ENCODE measurements at places on chromosomes 7 and 10.

GRCh38 chr7:139029353-139029752, 6.5 kb downstream of the ZC3HAV1L start:
- DNase-seq, result no peak

DNA sequence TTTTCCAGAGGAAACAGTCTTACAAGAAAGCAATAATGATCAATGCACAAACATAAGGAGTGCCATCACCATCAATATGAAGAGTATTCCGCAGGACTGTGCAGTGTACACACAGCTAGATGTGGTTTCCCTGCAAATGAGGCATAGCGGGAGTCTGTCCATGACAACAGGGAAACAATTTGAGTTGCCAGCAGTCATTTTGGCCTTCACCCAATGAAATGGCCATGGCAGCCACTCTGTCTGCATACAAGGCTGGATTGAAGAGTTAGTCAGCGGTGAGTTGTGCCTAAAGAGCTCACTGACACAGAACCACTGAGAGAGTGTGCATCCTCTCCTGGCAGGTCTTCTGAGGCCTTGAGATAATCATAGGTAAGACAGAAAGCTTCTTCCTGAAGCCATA, 303.3 kb downstream of the IPMK start:
- DNase-seq, result no peak

- DNase-seq, result no peak
Observed at GRCh38 chr7:39825401-39825980, 124.6 kb upstream of the CDK13 start.

GRCh38 chr10:22183771-22184461, 33.9 kb downstream of the EBLN1 start:
- no peak for DNase-seq

- no peak for DNase-seq
Observed at GRCh38 chr10:78382772-78383171, 349.1 kb downstream of the RPS24 start.

DNA sequence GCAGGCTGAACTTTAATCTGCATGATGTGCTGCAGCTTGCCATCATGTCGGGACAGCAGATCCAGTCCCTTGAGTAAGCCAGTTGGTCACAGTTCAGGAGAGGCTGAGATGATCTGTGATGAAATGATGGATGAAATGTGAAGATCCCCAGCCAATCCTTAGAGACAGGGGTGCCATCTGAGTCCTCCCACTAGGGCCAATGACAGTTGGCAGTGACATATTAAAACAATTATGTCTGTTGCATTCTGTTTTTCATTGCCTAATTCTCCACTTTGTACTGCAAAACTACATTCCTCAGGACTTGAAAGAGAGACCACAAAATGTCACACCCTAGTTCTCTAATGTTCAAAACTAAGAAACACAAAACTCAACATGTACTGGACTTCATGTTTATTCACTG, 66.3 kb upstream of the CAV2 start:
- DNase-seq, result no peak

GRCh38 chr10:97922022-97922758, 72.5 kb downstream of the GOLGA7B start:
- DNase-seq, result no peak

GRCh38 chr10:86366033-86366901, at the start of gene GRID1:
Gene GRID1, minus strand, starts transcription at chr10:86366795.
- no peak for DNase-seq

DNA sequence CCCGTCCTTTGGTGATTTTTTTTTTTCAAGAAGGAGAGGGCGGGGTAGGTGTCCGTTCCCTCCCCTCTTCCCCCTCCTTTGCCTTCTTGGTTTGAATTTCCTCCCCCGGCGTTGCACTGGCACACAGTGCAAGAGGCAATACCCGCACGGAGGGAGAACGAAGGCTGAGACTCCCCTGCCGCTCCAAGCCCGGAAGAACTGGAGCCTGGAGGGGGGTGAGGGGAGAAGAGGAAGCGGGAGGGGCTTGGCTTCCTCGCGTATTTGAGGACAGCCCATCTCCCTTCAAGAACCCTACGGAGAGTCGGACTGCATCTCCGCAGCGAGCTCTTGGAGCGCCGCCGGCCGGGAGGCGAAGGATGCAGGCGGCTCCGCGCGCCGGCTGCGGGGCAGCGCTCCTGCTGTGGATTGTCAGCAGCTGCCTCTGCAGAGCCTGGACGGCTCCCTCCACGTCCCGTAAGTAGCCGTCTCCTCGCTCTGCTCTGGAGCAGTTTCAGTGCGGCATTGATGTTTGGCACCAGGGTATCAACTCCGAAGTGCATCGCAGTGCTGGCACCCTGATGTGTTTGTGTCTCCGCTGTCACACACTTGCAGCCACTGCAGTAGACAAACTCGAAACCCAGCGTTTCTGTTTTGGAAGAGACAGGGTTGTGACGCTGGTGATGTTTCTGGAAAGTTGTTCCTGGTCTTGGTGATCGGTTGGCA, at the start of gene CNTNAP2:
TSS of gene CNTNAP2 (plus strand) at position 281 of the 702 bp plus-strand sequence. CDS start at position 357, 76 bp downstream.
- DNase-seq, result no peak

GRCh38 chr10:72610466-72610865, 15.4 kb downstream of the MICU1 start:
- DNase-seq, result no peak

GRCh38 chr7:80830584-80831285, 88.1 kb downstream of the SEMA3C start:
- DNase-seq, result no peak

- DNase-seq, result no peak
Observed at GRCh38 chr7:36758879-36759278, 34.6 kb upstream of the AOAH start.

- no peak for DNase-seq
Observed at GRCh38 chr10:120499883-120500282, 42.9 kb downstream of the PLPP4 start.

DNA sequence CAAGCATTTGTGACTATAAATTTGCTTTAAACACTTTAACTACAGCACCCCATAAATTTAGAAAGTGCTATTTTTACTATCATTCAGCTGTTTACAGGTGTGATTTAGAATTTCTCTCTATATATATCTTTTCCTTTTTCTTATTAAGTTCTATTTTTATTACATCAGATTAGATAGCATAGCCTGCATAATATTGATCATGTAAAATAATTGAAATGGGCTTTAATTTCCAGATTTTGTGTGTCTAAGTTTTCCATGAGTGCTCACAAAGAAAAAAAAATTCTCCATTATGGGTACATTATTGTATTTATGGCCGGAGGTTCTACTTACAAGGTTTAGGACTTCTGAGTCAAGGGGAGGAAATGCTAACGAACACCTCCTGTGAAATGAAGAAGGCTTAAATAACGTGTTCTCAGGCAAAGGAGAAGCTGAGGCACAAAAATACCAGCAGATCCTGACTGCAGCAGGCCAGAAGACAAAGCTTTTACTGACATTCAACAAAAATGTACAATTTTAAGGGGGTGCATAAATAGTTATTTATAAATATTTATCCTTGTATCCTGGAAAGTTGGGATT, 114.2 kb downstream of the RNF133 start:
- no peak for DNase-seq

- no peak for DNase-seq
Observed at GRCh38 chr7:108454674-108455550, 1.3 kb downstream of the NRCAM start.

GRCh38 chr10:76970711-76971519, 666.7 kb downstream of the KCNMA1 start:
- no peak for DNase-seq

- no peak for DNase-seq
Observed at GRCh38 chr10:88332503-88333247, 250.4 kb downstream of the RNLS start.

DNA sequence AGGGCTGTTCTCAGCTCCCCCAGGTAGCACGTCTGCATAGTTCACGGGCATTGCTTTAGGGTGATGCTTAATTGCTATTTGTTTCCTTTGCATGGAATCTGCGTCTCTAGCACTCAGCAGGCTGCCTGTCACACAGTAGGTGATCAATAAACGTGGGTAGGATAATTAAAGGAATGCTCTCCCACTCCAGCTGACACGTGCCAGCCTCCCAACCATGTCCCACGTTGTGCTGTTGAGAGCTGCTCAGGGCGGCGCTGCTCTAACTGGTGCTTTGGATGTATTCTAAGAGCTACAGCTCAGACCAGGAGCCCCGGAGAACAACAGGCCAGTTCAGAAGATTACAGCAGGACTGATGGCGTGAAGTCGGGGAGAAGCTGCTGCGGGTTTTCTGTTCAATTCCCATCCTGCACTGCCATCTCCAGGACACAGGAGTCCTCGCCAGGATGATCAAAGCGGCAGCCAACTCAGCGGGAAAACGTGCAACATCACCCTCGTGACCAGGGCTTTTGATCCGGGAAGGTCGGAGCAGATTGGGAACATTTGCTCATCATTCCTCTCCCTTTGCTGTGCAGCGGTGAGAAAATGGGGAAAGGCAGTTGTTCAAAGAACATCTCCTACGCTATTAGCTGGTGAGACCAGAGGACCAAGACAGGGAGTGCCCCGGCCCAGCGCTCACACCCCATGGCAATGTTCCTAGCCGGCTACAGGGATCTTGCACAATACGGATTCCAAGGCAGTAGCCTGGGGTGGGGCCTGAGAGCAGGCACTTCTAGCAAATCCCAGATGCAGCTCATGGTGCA, 50.5 kb upstream of the FOXK1 start:
- DNase-seq, result no peak

DNA sequence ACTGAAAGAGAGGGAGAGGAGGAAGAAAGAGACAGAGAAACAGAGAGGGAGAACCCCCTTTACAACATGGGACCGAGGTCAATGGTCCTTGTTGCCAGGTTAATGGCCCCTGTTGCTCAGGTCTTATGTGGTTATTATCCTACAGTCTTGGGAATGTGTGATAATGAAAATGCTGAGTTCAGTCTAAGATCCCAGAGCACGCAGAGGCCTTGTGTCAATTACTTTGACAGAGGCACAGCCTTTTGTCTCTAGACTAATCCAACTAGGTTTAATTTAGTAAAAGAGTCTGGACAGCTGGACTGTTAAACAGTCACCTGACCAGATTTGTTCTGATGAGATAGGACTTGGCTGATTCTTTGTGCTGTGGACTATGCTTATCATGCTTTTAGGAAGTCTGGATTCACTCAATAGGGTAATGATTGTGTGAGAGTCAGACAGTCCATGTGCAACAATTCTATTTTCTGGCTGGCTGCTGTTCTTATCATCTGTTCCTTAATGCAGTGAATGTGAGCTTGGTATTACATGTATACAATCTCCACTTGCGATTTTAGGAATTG, 157.4 kb upstream of the MAGI2 start:
- no peak for DNase-seq

DNA sequence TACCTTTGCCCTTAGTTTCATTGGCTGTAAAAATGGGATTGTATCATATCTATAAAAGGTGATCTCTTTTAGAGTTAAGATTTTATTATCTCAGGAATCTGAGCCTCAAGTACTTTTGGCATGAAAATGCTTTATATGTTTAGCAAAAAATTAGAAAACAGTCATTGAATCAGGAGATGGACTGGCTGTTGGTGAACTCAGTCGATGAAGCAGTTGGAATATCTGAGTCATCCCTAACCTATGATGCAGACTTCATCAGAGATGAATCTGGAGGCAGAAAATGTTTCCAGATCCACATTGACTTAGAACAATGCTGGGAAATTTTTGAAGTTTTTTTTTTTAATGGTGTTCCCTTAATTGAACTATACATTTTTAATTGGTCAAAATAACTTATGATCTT, 228.5 kb downstream of the SLC25A13 start:
- DNase-seq, result no peak

DNA sequence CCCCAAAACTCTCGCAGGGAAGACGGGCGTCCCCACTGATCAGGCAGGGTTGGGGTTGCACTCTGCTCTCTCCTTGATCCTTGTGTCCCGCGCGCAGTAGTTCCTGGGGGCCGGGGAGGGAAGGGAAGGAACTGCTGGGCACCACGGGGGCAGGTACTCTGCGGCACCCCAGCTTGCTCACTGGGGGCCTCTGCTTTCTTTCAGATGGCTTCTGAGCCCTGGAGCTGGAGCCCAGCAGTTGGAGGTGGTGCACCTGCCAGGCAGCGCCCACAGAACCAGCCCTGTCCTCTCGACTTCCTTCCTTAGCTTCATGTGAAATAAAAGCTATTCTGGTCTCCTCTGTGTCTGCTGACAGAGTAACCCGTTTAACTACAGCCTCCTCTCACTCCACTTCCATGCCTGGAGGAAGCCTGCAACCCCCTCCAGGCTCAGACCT, 12.2 kb downstream of the PLAC9 start:
- no peak for DNase-seq

- no peak for DNase-seq
Observed at GRCh38 chr7:155438777-155439176, 19.2 kb upstream of the EN2 start.

DNA sequence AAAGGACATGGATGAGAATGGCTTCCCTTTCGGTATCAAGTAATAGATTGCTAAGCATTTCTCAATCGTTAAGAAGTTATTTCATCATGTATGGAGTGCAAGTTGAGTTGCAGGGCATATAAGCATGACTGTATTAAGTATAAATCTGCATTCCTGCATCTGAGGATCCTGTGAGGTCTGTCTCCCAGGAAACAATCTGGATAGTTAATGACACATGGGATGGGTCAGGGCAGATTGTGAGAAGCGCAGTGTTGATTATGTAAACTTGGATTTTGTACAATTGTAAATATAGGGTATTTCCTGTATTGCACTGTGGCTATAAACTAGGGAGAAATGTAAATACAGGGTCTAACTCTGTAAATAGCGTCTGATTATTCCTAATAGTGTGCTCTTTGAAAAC, 102.6 kb downstream of the PLXDC2 start:
- no peak for DNase-seq

DNA sequence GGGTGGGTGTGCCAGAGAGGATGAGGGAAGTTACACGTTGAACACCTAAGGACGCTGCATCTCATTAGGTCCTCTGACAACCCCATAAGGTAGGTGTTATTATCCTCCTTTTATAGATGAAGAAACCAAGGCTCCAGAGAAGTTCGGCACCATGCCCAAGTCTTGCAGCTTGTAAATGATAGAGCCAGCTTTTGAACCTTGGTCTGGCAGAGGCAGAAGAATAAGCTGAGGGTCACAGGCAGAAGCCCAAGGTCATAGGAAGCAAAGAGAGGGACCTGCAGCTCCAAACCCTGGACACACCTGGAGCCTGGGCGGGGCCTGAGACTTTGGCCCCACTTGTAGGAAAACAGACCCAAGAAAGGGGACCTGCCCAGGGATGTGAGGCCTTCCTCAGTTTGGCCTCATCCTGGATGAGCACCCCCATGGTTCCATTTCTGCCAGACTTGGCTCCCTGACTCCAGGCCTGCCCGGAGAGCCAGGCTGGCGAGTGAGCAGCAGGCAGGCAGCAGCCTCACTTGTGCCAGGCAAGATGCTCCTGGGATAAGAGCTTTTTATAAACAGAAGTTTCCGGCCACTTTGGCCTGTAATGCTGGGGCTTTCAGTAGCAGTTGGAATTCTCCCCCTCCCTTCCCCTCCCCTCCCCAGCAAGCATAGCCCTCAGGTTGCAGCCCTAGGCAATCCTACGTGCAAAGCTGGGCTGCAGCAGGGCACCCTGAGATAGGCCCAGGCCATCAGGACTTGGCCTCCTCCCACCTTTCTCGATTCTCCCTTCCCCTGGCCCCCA, 2.4 kb downstream of the KCNH2 start:
- DNase-seq, result no peak

Measured in GM12865 (cell line).